ENCODE measurements at places on chromosomes 7 and 10. TPM values are rescaled to one million over a fixed set of nuclear protein-coding genes. Genes with fewer than 3 reads are reported as not detected.

Gene LOXL4
- 0.55 TPM for total RNA-seq

DNA sequence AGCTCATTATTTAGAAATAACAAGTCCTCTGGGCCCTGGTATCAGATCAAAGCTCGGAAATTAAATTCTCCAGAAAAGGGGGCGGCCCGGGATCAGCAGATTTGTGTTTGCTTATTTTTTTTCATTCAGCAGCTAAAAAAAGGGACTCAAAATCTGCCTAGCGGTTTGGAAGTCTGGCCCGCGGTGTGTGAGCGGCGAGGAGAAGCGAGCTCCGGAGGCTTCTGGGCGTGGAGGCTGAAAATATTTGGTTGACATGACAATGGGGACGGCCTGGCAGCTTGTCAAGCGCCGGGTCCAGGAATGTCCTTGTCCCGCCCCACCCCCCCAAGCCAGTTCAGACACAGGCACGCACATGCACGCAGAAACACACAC lies 43.4 kb downstream of the FOXL3 start:
- no peak for DNase-seq

Gene TAS2R41
- total RNA-seq, result 0.45 TPM

DNA sequence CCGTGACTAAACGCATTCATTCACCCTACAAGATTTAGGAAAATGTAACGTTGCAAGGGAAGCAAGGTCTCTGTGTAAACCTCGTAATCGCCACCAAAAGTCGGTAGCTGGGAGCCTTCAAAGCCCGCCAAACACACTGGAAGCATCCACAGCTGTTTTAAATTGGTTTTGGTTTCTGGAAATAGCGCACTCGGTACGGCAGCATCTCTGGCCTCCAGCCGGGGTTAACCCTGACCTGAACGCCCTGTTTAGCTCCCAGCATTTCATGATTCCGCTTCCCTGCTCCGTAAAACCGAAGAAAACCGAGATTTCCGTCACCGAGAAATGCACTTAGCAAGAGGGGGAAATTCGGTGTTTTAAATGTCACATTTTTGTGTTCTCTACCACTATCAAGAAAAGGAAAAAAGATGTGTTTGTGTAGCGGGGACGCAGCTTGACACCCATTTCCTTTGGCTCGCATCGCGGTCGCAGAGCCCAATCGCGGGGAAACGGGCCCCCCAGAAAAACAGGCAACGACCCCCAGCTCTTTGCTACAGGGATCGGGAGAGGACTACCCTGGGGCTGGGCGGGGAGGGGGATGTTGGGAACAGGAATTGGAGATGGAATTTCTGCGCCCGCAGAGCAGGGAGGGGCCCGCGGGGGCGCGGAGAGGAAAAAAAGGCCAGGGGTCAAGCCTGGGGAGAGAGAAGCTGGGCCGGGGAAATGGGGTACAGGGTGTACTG lies 646 bp downstream of the SGCE start:
- peak; percentile 43 for DNase-seq

GRCh38 chr10:28387140-28387539 lies 84.3 kb upstream of the MPP7 start:
- DNase-seq, result no peak

Gene GPR85
- 0.25 TPM for total RNA-seq

DNA sequence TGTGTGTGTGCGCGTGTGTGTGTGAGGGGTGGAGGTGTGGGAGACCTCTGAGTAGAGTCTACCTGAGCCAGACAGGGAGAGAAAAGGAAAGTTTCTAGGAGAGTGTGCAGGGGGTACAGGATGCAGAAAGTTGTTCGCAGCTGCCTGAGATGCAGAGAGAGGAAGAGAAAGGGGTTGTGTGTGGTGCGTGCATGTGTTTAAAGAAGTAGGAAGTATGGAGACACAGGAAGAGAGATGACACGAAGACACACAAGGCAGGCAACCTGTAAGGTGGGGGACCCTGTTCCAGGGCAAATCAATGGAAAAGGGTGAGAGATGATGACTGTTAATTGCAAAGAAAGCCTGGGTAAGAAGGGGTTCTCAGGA lies 52.2 kb downstream of the C10orf105 start:
- no peak for DNase-seq

GRCh38 chr10:70851597-70852475 lies 36.1 kb downstream of the SGPL1 start:
- DNase-seq, result peak; percentile 69

Gene GHRHR
- total RNA-seq, result 0.83 TPM

DNA sequence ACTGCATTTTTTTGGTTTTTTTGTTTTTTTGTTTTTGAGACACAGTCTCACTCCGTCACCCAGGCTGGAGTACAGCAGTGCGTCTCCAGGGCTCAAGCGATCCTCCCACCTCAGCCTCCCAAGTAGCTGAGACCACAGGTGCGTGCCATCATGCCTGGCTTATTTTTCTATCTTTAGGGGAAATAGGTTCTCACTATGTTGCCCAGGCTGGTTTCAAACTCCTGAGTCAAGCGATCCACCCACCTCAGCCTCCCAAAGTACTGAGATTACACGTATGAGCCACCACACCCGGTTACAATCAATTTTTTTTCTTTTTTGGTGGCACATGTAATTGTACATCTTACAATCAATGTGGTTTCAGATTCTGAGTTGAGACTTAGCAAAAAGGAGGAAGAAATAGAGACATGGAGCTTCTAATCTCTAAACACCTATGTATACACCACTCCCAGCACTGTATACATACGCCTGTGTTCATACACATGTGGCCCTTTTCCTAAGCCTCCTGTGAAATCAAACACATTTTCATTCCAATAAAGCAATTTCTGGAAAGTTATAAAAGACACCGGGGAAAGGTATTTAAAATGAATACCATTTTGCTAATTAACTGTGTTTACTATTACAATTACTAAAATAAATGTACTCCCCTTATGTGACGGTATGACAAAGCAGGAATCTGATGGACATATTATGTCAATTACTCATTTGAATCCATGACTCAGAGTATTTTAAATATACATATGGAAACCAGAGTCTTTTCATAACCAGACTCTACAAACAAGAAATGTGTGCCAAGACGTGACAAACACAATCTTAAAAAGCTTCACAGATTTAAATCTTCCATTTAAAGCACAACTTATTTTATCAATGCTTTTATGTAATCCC lies 40.9 kb downstream of the SMURF1 start:
- DNase-seq, result no peak

DNA sequence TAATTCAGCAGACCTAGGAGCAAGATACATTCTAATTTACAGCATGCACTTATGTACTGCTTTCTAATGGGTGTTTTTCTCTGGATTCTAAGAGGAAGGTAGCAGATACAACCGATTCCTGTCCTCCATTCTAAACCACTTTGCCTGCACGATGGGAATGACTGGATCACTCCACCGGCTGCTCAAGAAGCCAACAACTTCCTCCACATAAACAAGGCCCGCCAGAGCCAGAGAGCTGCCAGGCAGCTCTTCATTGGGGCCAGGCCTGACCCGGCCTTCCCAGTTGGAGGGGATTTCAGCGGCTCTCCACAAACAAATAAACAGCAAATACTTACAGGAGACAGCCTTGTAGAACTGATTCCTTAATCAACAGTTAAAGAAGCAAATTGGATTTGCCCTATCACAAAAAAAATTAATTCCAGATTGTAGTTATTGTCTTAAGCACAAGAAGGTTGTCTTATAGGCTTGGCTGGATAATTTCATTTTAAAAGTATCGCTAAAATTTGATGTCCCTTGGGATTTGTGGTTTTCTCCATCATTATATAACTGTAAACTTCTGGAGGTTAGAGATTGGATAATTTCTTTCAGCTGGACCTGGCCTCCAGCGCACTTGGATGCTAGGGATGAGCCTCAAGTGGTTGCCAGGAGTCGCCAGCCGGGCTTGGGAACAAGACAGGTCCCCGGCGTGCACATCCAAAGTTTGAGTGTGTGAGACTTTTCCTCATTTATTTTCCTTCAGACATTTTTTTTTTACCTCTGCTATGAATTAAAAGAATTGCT lies 20.9 kb downstream of the EBF3 start:
- DNase-seq, result no peak

DNA sequence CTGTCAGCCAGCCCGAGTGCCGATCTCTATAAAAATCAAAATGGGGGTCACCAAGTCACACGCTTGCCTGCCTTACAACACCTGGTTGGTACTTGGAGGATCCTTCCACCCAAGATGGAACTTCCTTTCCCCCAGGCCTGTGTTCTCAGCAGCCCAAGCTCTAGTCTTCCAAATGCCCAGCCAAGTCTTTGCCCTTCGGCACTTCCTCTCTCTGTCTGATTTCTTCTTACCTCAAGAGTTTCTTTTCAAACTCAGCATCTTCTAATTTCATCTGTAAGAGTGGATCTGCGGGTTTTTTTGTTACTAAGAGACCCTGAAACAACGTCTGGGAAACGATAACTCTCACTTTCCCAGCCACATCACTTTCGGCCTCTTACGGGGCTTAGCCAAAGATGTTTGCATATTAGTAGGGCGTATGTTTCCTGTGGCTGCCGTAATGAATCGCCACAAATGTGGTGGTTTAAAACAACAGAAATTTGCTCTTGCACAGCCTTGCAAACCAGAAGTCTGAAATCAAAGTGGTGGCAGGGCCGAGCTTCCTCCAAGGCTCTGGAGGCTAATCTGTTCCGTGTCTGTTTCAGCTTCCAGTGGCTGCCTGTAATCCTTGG lies 219.9 kb downstream of the TCF7L2 start:
- DNase-seq, result no peak

Data from left lobe of liver (tissue), 2 donors.